ENCODE measurements at places on chromosomes 4 and X.

GRCh38 chr4:150389896-150390530 is 191.9 kb upstream of the MAB21L2 start:
- no peak for DNase-seq

- DNase-seq: no peak
Observed at GRCh38 chr4:143025081-143025704, 159.5 kb upstream of the USP38 start.

DNA sequence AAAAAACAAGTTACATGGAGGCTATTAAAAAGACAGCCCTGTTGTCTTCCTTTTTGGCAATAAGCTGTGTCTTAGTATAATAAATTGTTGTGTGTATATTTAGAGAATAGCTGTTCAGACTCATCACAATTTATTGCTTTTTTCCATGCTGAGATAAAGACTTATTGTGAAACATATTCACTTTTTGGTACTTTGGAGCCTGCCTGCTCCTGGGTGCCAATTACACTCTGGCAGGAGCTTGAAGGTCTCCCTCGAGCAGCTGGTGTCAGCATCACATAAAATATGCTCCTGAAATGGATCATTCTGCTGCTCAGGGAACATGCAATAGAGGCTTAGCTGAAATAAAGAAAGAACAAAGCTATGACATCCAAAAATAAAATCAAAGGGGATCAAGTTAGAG is 211.6 kb upstream of the DKK2 start:
- no peak for DNase-seq

DNA sequence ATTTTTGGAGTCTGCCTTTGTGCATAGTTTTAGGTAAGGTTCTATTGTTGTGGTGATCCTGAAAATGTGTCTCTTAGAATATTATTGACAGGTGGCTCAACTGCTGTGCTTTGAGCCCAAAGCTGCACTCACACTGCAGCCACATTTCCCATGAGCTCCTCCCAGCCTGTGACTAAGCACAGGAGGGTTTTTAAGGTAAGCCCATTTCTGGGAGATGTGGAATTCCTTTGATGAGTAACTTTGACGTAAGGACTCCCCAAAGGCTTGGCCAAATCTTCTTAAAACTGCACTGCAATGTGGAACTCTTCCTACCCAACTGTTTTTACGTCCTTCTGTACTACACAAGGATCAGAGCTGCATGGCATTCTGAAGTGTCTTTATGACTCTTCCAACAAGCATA is 20.0 kb upstream of the TMPRSS11A start:
- no peak for DNase-seq

DNA sequence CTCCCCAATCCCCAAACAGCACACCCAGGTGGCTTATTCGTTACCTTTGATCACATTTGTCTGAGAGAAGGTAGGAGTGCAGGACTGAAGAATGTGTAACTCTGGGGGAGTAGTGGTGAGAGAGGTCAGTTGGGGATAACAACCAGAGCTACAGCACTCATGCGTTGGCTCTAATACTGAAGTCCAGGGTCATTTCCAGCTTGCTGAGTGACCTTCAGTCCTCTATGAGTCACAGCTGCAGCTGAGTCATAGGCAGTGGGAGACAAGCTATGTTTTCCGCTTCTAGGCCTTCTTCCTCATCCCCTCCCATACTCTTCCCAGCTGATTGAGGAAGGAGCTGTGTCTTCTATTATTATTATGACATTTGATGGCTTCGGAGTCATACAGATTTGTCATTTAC is 31.6 kb upstream of the CT47C1 start:
- no peak for DNase-seq

GRCh38 chrX:10582215-10582733 is 38.1 kb downstream of the MID1 start:
- no peak for DNase-seq

DNA sequence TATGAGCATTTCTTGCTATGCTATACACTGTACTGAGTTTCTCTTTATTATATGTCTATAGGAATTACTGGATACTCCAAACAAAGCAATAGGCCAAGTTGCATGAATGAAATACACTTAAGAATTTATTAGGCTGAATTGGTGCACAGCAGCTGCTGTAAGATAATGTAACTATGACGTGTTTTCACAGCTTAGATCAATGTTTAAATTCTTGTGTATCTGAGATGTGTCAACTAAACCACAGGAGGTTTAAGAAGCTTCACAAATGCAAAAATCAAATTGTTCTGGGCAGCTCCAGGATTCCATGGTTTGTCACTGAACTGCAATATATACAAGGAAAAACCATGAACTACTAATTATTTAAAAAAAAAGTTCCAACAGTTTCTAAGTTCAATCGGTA is 156.7 kb downstream of the MAPK10 start:
- no peak for DNase-seq

GRCh38 chr4:62806816-62807215 is 1602.4 kb downstream of the TECRL start:
- DNase-seq: no peak

DNA sequence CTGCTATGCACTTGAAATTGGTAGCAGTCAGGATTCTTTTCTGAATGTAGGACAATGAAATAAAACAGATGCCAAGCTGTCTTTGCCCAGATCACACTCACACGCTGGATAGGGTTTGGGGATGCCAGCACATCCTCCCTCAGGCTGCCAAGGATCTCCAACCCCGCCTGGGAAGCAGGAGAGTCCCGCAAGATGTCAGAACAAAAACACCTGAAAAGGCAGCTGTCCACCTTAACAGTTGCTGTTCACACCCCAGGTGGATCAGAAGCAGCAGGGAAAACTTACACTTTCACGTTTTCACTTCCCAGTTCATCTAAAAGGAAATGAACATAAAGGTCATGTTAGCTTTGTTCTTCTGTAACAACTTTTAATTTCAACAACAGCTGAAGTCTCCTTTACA is 35.7 kb downstream of the TMEM154 start:
- no peak for DNase-seq

DNA sequence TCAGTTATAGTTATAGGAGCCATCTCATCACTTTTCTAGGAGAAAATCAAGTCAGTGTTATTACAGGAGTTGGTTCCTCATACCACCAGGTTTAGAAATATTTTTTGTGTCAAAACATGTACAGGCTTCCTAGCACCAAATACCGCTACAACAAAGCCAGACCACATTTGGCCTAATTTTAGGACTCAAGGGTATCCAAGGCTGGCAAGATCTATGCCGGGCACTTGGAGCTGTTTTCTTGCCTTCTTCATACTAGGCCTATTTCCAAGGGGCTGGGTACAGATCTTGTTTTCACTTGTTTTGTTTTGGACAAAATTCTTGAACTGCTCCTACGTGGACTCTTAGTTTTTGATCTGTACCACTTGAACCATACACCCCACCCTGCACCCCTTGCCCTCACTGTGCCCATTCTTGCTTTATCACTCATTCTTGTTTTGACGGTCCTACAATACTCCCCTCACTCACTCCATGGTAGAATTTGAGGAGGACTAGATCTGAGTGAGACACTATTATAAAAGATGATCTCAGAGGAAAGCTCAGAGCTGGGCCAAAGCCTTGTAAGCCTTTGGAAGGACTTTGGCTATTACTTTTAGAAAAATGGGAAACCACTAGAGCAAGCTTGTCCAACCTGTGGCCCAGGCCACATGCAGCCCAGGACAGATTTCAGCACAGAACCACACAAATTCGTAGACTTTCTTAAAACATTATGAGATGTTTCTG is 17.7 kb upstream of the TMEM144 start:
- no peak for DNase-seq

DNA sequence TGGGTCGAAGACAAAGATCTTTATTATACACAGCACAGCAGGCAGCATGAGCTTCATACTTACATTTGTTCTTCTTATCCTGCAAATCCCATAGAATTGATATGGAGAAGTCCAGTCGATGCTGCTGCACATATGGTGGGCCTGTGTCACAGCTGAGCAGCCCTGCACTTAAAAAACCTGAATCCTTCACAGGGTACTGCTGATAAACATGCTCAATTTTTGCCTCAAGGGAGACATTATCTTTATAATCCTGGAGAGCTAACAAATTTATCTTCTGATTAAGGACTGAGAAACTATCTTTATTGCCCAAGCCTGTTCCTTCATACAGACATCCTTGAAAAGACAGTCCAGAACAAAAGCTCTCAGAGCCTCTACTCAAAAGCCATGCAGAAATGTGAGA is 434.4 kb upstream of the FAM47C start:
- DNase-seq: no peak

DNA sequence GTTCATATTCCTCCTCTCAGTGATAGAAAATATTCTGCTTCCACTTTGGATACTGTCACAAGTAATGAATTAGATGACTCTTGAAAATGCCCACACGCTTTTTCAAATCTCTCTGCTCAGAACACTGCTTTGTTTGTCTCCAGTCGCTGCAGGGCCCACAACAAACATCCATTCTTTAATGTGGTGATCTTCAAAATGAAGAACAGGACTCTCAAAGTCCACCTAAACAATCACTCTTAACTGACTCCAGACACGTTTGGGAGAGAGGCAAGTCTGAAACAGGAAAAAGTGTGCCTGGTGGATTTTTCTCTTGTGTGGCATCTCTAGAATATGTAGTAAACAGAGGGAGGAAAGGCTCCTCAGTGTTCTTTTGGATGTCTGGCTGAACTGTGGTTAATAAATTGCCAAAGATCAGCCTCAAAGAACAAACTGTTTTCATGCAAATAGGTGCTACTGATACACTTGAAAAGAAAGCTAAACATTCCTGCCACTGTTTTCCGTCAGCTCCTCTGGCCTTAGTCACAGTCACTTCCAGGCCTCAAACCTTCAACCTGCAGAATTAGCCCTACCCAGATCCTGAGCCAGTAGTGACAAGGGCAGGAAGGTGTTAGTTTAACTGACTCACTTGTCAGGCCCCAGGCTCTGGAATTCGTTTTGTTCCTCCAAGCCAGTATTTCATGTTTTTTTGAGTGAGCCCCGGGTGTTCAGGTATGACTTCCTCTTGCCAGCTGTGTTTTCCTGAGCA is 259.6 kb upstream of the GPC4 start:
- no peak for DNase-seq

DNA sequence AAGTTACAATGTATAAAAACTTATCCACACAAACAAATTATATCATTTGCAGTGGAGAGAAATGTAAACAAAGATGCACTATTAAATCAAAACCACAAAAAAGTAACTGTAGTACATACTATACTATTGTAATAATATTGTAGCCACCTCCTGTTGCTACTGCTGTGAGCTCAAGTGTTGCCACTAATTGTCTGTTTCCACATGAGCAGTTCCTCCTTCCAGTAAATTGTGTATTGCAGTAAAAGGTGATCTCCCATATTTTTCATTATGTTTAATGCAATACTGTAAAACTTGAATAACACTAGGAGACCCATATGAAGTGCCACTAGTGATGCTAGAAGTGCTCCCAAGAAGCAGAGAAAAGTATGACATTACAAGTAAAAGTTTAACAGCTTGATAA is 11.7 kb downstream of the LIN54 start:
- DNase-seq: no peak

DNA sequence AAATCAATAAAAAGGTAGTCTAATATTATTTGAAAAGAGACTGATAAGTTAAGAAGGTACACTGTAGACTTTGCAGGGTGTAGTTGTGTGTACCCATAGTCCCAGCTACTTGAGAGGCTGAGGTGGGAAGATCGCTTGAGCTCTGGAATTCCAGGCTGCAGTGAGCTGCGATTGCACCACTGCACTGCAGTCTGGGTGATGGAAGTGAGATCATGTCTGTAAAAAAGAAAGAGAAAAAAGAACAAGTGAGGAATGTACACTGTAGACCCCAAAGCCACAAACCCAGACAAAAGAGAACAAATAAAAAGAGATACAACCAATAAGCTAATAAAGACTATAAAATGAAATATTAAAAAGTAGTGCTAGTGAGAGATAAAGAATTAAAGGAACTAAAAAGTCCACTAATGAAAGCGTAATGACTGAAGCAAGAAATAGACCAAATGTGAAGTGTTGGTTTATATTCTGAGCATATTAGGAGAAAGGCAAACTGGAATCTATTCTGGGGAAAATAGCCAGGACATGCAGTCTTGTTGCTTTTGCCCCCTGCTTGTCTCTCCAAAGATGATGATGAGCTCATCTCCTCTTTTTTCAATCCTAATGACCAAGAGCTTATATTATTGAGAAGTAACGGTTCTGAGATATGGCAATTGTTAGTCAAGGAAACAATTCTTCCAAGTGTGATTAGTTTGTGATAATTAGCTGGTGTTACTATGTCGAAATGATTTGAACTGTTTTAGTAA is 19.1 kb downstream of the GSX2 start:
- DNase-seq: no peak

DNA sequence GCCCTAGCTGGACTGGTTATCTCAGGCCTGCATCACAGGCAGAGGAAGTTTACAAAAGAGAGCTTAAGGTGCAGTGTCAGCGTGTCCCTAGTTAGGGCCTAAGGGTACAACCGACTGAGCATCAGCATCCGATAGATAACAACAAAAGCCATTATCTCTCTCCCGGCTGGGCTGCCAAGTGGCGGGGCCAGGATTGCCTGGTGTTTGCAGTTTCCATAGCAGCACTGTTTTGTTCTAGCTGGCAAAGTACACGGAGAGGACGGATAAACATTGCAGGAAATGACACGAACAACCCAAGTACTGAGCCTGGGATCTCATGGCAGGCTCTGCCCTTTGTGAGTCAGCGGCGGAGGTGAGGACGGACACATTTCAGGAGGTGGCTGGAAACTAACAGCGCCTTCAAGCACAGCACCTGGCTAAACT is 104.7 kb upstream of the NOCT start:
- DNase-seq: no peak

- DNase-seq: no peak
Observed at GRCh38 chrX:810186-810585, 179.6 kb downstream of the SHOX start.

DNA sequence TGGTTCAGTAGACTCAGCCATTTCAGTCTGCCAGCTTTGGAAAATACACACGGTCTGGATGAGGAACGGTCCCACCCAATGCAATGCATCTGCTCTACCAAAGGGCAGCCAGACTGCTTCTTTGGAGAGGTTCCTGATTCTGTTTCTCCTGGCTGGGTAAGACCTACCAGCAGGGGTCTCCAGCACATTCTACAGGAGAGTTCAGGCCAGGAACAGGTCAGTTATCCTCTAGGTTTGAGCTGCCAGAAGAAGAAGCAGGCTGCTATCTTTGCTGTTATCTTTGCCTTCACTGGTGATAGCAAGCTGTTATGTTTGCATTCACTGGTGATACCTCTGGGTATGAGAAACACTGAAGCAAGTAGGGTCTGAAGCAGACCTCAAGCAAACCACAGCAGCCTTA is 45.5 kb upstream of the PBDC1 start:
- DNase-seq: no peak

GRCh38 chrX:124215786-124216185 is 116.7 kb upstream of the TEX13D start:
- DNase-seq: no peak

DNA sequence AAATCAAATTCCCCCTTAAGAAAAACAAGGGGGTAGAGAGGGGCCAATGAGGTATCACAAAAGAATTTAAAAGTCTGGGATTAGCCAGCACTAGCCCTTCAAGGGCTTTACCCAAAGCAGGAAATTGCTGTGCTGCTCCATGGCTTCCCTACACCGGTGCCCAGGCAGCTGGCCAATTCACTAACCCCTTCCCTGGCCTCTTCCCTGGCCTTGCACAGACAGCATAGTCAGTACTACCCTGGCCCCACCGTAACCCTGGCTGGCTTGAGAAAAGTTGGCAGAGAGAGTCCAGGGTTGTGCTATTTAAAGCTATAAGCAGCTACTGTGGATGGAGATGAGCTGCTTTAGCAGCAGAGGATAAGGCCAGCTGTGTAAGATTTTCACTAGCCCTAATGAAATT is 43.1 kb downstream of the ADAMTS3 start:
- DNase-seq: no peak

- DNase-seq: no peak
Observed at GRCh38 chr4:154036856-154037255, 248.0 kb upstream of the SFRP2 start.
